ENCODE measurements at places on chromosomes 5 and 9.

- no peak for DNase-seq
Measured at GRCh38 chr9:94504358-94504757, 50.5 kb upstream of the PCAT7 start.

GRCh38 chr9:129868023-129868871, 33.0 kb downstream of the USP20 start:
- no peak for DNase-seq

DNA sequence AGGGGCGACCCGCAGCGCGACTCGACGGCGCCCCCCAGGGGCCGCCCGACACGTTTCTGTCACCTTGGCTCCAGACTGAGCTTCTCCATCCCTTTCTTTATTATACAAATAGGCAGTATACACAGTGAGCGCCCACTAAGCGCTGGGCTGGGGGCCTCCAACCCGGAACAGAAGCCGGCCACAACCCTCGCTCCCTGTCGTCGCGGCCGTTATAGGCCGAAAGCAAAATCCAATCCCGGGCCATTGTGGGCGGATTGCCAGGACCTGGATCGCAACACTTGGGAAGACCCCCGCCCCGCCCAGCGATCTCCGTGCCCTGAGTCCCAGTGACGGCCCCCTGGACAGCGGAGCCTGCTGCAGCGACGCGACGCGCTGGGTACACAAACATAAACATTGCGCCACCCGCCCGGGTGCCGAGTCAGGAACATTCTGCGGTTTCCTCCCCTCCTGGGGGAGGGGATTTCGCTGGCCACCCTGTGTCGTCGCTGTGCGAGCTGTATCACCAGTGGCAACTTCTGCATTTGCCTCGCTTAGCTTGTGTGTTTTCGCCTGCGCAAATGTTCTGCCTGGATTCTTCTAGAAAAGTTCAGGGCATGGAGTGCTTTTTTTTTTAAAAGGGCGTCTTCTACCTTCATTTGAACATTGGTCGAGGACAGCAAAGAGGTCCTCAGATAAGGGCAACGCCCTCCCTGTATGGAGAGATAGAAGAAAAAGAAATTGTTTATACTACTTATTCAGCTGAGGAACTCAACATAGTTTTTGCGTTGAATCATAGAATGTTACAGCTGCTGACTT, 1.3 kb upstream of the DUSP1 start:
- DNase-seq, result no peak

DNA sequence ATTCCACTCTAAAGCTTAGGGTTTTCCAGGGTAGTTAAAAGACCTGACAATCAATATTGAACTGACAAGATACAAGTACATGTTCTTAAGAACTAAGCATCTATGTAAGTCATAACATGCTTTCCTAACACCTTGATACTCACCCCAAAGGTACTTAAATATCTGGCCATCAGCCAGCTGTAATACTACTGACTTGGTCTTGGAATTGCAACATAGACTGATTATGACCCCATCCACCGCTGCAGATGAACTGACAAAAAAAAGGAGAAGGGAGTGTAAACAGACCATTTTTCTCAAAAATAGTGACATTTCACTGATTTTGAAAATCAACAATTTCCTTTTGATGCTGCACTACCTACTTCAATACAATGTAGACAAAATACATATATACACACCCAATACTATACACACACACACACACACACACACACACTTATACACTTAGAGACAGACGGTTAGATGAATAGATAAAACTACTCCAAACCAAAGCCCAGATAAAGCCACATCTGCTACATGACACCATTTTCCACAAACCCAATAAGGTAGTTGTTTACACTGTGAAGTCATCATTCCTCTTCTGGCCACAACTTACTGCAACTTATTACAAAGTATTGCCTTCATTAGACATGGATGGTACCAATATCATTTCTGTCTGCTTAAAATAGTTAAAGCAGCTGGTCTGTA, 30.4 kb downstream of the ELP1 start:
- no peak for DNase-seq

GRCh38 chr5:10623305-10623910, 59.5 kb downstream of the ANKRD33B start:
- no peak for DNase-seq

- DNase-seq, result no peak
Measured at GRCh38 chr9:89642789-89643188, 38.0 kb downstream of the GADD45G start.

DNA sequence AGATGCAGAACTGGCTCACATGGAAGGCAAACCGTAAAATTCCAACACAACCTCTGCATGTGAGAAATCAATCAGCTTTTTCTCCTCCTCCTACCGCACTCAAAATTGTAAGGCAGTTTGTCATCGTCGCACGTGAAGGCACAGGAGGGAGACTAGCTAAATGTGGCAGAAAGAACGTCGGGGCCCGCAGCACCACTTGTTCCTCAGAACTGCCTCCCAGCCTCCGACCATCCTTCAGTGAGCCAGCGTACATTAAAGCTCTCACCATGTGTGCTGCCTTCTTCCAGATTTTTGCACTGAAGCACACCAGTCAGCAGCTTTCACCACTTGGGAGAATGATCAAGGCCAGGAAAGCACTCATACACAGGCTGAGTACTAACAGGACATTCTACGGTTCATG, 105.9 kb downstream of the RFX3 start:
- no peak for DNase-seq

Measured in amygdala (tissue), 56 donors.